Eye (tissue), 1 donor: ENCODE measurements at places on chromosomes 4 and X.

- DNase-seq, result no peak
These were observed 64.5 kb upstream of the MAGEA10 start for GRCh38 chrX:152202886-152203285.

- DNase-seq, result peak; percentile 15
These were observed 86.2 kb downstream of the FAM133A start for GRCh38 chrX:93760163-93760562.

- DNase-seq, result no peak
These were observed 57.4 kb downstream of the MOSPD2 start for GRCh38 chrX:14930663-14931062.

- no peak for DNase-seq
These were observed 7.4 kb upstream of the SMS start for GRCh38 chrX:21933077-21933476.
